ENCODE measurements at places on chromosomes 7 and 10.

GRCh38 chr10:110138197-110138812, 69.1 kb upstream of the MXI1 start:
- DNase-seq = no peak

DNA sequence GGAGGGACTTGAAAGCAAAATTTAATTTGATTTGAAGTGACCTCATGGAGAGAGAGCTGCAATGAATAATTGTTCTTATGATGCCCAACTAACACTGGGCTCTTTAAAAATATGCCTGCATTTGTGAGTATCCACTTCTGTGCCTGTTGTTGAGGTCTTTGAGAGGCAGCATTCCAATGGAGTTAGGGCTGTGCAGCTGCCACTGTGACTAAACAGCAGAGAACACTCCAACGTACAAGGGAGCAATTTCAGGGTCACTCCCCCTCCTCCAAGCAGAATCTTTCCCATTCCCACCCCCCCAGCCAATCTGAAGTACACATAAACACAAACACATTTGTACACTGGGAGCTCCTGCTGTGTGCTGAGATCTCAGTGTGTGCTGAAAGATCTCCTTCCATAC, 28.0 kb upstream of the GSAP start:
- no peak for DNase-seq

- no peak for DNase-seq
Measured at GRCh38 chr7:2608921-2609411, 22.8 kb upstream of the TTYH3 start.

DNA sequence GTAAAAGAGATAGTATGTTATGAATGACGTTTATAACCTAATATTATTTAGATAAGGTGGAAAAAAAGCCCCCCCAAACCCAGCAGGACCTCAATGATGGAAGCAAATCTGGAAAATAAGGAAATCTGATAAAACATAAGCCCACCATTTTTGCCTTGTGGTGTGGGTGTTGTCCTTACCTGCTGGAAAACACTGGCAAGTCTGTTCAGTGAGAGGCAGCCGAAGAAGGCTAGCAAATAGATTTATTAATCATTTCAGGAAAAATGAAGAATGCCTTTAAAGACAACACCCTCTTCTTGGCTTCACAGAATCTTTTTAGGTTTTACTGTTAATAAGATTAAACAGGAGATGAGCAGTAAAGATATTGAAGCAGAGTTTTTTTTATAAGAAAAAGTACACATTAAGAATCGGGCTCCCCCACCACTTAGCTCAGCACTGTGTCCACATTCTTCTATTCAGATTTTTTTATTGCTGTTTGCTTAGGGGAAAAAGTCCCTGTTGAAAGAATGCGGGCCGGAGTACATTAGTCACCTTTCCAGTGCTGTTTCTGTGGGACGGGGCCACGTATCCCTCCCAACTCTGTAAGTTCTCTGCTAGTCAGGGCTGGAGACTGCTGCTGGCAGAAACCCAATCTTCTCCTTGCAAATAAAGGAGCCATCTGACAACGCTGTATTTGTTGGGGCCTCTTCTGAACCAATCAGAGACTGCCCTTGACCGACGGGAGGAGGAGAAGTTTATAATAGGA, 104.1 kb downstream of the EVX1 start:
- DNase-seq = no peak

- no peak for DNase-seq
Measured at GRCh38 chr7:6563936-6564770, 12.9 kb upstream of the GRID2IP start.

DNA sequence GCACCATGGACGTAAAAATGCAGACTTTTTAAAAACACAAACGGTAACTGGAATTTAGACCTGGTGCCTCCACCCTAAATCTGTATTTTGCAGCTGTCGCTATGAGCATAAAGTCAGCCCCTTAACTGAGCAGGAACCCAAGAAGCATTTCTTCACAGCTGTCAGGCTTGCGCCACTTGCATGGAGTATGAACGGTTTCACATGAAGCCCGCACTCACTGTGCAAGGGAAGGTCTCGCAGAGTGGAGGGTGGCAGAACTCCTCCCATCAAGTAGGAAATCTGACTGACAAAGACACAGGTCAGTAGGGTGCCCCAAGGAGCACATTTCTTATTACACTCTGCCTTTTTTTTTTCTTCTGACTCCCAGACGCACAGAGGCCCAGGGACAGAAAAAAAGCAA, 58.5 kb downstream of the ELMO1 start:
- DNase-seq = no peak

DNA sequence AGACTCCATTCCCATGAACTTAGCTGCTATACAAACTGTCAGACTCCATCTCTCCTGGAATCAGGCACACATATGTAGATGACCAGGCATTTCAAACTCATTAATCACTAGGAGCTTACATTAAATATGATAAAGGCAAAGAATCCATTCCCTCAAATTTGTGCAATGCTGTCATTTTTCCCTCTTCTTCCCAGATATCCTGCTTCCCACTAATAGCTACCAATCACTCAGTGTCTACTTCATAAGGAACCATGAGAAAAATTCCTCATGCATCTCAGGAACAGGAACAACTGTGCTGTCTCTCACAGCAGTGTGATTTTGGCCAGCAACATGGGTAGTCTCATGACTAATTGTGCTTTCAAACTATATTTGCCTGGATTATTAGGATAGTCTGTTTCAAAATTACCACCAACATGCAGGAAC, 133.9 kb downstream of the DKK1 start:
- DNase-seq = no peak

DNA sequence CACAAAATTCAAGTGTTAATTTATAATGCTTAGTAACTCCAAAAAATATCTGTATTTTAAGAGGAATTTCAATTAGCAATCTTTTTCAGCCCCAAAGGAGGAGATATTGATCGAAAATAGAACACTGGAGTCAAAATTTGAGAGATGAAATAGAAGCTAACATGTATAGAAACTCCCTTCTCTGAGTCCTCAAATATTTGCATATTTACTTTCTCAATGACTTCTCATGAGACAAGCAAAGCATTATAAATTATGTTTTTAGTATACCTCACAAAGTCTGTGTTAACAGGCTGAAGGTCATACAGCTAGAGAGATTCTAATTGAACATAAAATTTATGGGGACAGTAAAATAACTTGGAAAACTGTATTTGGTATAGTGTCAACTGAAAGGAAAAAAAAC, 260.5 kb downstream of the GPAM start:
- no peak for DNase-seq

DNA sequence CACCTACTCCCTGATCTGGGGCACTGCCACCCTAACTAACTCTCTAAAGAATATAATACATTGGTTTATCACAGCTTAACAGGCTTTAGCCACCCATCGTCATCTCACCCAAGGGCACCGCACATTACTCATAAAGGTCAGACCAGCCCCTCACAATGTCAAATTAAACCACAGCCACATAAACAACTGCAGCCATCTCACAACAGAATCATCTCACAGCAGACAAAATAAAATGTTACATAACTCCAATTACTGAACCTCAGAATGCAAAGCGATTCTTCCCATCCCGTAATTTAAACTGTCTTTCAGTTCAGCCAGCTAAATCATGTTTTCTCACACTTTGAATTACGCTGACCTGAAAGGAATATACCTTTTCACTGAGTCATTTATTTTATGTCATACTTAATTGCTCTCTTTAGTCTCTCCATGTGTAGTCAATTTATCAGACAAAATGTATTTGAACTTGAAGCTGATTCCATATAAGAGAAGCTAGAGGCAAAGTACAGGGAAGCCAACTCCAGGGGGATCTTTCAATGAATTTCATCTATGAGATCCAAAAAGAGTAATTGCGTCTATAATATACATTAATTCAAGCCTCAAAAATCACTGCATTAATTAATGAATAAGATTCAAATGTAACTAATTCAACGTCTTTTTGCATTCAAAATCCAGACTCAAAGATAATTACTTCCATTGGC, 96.9 kb upstream of the NEBL start:
- DNase-seq = no peak

DNA sequence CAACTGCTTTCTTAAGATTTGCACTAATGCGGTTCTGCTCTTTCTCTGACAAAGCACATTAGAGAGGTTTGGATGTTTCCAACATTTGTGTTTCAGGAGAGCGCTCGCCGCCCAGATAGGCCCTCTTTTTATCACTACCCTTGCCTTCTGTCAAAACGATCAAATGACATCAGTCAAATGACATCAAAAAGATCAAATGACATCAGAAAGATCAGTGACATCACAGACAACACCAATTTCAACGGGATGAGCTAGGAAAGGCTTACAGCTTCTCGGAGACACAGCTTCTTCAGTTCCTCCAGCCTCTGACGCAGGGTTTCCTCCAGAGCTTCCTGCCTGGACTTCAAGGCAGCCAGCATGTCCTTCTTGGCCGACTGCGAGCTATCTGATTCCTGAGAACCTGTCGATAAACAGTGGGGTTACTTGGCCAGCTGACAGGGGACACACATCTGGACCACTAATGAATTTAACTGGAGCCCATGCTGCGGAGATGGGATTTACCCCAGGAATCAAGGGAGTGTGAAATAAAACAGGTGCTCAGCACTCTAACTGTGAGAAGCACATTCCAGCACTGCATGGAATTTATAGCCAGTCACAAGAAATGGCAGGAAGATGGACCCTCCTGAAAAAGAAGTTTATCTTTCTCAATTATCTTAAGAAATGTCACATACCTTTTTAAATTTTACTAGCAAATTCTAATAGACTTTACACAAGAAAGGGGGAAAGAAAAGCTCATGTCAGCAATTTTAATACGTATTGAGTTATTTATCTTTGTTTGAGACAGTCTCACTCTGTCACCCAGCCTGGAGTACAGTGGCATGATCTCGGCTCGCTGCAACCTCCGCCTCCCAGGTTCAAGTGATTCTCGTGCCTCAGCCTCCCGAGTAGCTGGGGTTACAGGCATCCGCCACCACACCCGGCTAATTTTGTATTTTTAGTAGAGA, 88.2 kb downstream of the PRPF18 start:
- DNase-seq = no peak

GRCh38 chr7:79464051-79464450, 10.6 kb upstream of the MAGI2 start:
- DNase-seq = no peak

DNA sequence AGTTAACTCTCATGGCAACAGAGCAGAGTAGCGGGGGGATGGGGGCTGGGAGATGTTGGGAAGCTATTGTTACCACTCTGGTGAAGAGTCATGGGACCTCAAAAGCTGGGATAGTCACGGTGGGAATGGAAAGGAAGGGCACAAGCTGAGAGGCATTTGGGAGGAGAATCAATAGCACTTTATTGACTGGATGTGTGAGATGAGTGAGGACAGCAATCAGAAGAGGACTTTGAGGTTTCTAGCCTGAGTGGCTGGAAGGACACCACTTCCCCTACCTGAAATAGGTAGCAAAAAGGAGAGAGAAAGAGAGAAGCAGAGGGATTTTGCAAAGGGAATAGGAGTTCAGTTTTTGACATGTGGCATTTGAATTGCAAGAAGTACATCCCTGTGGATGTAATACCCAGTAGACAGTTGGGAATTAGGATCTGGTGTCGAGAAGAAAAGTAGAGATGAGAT, 27.2 kb downstream of the SCD start:
- no peak for DNase-seq

DNA sequence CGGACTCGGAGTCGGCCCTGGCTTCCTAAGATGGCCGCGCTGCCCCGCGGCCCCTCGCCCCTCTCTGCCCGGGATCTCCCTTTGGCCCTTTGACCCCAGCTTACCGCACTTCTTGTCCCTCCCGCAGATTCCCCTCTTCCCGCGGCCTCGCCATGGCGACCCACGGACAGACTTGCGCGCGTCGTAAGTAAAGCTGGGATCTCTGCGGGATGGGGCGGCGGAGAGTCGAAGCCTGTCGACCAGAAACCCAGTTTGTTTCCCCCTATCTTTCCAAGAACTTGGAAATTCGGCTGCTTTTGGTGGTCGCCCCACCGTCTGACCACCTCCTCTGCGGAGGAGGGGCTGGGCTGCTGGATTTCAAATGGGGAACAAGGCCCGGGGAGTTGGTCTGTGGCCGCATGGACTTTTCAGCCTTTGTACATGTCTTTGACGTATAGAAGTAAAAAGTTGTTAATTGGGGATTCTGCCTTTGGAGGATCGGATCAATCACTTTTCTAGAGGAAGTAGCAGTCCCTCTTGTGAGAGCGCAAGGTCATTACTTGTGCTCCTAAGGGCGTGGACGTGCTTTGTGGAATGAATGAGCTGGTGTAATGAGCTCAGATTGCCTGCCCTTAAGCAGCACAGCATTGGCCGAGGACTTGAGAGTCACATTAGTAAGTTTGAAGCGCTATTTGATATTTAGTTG, 553 bp downstream of the VDAC2 start:
- DNase-seq = no peak

- DNase-seq = no peak
Measured at GRCh38 chr7:27339478-27339877, 96.9 kb downstream of the EVX1 start.

- no peak for DNase-seq
Measured at GRCh38 chr10:71878327-71879034, 27.4 kb upstream of the PSAP start.

DNA sequence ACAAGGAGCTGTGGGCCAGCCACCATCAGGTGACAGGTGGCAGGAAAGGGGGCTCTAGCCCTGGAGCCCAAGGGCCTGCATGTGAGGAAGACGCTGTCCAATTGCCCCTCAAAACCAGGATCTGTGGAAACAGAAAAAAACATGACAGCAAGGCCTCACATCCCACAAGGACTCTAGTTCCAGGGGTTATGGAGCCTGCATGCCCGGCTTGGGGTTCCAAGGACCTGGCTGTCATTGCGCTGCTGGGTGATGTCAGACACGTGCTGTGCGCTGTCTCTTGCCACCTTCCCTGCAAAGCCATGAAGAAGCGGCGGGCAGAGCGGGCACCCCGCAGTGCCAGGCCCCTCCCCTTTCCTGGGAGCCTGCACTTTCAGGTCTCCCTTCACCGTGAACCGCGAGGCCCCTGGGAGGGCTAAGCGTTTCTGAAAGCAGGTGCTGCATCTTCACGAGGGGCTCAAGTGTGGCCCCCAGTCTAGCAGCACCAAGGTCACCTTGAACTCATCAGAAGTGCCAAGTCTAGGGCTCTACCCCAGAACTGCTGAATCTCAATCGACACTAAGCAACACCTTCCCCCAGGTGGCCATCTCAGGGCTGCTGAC, 15.1 kb upstream of the CRYGN start:
- DNase-seq = no peak

DNA sequence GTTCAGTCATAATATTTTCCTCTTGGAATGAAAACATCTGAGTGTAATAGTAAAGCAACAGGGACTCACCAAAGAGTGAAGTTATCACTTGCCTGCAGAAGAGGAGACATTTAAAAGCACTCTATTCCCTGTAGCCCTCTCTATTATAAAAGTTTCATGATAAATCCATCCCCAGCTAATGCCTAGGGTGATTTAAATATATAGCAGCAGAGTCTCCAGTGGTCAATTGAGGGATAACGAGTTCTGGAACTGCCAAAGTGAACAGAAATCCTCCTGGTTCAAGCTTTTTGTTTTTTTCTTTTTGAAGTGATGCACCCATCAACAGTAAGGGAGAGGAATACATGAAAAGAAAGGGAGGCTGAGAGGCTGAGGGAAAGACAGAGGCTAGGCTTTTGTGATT, 87.3 kb downstream of the EVX1 start:
- DNase-seq = no peak

- DNase-seq = no peak
Measured at GRCh38 chr7:14894826-14895225, 7.7 kb downstream of the DGKB start.
